ENCODE measurements at places on chromosomes 6 and 20. TPM values are rescaled to one million over a fixed set of nuclear protein-coding genes. Genes with fewer than 3 reads are reported as not detected.

The TMEM74B gene
- total RNA-seq: 3.3 TPM

The SLC26A8 gene
- 0.33 TPM for total RNA-seq

DNA sequence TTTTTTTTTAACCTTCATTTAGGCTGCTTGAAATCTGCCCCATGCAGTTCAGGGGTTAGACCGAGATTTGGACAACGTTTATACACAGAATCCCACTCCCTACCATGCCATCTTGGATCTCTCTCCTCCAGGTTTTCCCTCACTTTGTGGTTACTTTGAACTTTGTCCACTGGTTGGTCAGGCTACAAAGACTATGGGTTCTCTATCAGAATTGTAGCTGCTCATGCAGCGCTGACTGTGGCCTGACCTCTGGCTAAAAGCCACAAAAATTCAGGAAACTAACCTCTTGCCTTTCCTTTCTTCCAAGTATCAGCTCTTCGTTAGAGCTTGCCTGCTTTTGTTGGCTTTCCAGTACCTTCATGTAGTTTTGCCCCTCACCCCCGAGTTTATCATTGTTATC, 44.9 kb upstream of the KCNG1 start:
- no peak for DNase-seq

- no peak for DNase-seq
Observed at GRCh38 chr20:54793291-54793992, 318.0 kb downstream of the DOK5 start.

- DNase-seq: no peak
Observed at GRCh38 chr6:130852844-130853554, 25.8 kb downstream of the SMLR1 start.

GRCh38 chr6:160996131-160996601, 4.6 kb downstream of the MAP3K4 start:
- DNase-seq: no peak

The TSPO2 gene
- total RNA-seq: not detected

DNA sequence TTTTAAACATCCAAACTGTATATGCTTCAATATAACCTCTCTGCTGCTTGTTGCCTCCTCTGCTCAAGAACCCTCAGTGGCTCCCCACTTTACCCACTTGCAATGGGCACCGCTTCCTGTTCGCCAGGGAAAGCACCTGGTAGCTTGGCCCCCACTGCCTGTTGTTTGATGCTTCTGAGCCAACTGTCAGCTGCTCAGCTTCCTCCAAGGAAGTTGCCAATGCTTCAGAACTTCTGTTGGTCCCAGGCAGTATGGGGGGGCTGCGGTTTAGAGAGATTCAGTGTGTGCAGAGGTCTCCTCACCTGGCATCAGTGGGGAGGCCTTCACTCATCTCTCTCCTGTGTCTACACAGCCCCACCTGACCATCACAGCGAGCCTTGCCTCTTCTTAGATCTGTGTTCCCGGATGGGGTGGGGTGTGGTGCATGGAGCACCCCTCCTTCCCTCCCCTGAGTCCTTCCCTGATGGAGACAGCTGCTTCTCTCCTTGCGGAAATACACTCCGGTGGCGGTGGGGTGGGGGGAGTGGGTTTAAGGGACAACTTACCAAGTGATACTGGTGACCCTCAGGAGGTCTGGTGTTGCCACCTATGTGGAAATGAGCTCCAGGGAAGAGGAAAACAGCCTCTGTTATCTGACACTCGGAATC, 308.1 kb downstream of the CDH26 start:
- no peak for DNase-seq

- no peak for DNase-seq
Observed at GRCh38 chr6:134058622-134059366, 6.4 kb upstream of the SLC2A12 start.

All from neural crest cell (in vitro differentiated cells).